Kasumi-1 (cell line): ENCODE measurements at places on chromosomes 16 and 17.

DNA sequence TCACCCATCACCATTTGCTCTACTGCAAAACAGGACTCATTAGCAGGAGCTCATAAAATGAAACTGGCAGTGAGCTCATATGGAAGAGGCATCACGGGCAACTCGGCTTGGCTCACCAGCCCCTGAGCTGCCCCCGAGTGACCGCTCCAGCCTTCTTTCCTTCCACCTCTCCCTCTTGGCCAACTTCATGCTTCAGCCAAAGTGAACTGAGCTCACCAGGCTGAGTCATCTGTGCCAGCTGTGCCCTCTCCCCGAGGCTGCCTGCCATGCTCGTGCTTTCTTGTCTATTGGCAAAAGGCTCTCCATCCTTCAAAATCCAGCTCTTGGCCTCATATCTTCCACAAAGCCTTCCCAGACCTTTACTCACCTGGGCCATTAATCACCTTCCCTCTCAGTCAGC lies 391.4 kb downstream of the WWOX start:
- no peak for DNase-seq

DNA sequence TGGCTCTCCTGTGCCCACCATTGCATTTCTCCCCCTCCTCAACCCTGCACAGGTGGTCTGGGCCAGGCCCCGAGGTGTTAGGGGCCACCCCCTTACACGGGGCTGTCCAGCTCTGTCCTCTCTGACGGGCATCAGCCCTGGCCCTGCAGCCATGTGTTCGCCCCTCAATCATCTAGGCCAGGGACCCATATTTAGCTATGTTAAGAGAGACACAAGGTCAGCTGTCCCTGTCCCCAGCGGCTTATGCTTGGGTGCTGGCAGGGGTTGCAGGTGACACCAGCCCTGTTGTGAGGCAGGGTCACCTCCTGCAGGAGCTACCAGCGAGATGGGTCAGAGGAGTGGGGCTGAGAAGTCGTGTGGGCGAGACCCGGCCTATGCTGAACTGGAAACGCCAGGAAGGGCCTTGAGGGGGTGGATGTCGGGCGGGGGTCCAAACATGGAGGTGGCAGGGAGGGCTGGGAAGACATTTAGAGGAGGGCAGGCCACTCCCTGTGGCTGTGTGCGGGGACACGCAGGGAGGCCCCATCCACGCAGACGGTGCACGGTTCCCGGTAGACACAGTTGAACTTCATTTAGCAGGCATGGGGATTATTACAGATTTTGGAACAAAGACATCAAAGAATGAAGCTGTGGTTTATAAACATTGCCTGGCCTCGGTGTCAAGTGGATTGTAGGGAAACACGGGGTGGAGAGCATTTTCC lies 133.2 kb upstream of the CHMP6 start:
- no peak for DNase-seq

DNA sequence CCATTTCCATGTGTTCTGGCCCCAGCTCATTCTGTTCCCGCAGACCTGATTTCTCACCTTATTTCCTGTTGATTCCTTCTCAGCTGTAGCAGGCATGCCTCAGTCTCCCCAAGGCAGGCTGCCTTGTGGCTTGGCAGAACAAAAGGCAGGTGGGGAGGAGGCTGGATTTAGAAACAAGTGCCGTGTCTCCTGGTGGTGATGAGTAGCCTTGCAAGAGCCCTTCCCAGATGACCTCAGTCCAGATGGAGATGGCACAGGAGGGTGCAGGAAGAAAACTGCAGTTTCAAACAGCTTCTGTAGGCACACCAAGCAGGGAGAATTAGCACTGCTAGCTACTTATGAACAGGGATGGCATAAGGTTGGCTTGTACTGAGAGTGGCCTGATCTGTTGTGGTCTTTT lies 64.6 kb downstream of the ARHGAP44 start:
- no peak for DNase-seq

DNA sequence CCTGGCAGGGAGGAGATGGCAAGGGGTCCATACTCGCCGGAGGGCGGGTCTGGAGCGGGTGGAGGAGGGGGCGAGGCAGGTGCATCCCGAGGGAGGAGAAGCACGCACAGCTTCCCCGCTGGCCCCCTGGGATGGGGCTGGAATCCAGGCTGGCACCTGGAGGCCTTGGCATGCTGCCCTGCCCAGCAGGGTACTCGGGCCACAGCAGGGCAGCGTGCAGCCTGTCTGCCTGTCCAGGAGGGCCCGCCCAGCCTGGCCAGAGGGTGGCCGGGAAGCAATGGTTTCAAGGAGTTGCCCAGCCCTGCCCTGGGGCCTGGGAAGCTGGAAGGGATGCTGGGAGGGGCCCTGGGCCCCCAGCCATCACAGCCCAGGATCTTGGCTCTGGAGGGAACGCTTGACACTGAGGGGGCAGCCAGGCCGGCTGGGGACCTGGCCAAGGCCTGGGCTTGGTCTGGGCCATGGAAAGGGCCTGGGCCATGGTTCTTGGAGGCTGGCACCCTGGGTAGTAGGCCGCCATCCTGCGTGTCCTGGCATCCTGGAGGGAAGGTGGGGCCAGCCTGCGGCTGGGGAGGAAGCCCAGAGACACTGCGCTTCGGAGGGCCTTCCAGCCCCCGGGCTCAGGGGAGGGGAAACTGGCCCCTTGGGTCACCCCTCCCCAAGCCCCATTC lies 1.1 kb downstream of the GLIS2 start:
- no peak for DNase-seq

DNA sequence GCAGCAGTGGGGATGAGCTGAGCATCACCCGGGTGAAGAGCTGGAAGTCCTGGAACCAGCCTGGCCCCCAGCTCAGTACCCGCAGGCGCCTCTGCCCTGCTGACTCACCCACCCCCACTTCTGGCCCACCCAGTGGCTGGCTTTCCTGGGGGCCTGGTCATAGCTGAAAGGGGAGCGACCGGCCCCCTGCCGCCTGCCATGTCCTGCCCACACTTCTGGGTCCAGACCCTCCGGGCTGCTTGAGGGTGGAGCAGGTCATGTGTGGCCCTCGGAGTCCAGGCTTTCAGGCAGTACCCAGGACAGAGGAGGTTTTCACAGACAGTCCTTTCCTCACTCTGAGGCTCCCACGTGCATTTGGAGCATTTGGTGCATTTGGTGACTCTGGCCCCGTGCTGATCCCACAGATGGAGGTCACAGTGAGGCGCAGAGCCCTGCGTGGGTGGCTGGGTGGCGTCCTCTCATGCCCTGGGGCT lies 7.1 kb upstream of the PIEZO1 start:
- DNase-seq, result peak; percentile 51

DNA sequence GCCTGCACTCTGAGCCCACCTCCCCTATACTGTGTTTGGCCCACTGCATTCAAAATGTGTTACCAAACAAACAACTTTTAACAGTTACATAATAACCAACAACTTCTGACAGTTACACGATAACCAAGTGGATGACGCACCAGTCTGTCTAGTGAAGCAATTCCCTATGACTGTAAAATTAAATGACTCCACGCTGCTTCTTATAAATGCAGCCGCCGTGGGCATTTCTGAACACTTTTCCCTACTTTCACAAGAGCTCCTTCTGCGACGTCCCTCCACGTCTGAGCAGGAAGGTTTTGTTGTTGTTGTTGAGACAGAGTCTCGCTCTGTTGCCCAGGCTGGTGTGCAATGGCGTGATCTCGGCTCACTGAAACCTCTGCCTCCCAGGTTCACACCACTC lies 27.6 kb downstream of the ZNF276 start:
- no peak for DNase-seq

GRCh38 chr17:44556166-44556831 lies 985 bp upstream of the FZD2 start:
- DNase-seq, result peak; percentile 69

GRCh38 chr16:5062790-5063765 lies 2.7 kb downstream of the C16orf89 start:
- DNase-seq, result no peak

GRCh38 chr17:60079401-60080243 lies 901 bp upstream of the HEATR6 start:
- DNase-seq, result no peak

DNA sequence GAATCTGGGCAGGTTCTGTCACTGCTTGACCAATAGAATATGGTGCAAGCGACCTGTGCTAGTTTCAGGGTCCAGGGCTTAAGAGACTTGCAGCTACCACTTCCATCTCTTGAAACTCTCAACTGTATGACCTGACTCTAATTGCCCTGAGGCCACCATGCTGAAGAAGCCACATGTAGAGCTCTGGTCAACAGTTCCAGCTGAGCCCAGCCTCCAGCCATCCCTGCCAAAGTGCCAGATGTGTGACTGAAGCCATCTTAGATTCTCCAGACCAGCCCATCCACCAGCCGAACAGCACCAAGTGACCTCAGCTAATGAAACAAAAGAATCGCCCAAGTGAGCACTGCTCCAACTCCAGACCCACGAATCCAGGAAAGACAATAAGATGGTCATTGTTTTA lies 3.4 kb upstream of the MT2A start:
- no peak for DNase-seq

GRCh38 chr17:78889531-78889930 lies 13.5 kb downstream of the CEP295NL start:
- DNase-seq, result no peak

- DNase-seq, result no peak
These were observed 30.0 kb downstream of the DGKE start for GRCh38 chr17:56863974-56864373.

DNA sequence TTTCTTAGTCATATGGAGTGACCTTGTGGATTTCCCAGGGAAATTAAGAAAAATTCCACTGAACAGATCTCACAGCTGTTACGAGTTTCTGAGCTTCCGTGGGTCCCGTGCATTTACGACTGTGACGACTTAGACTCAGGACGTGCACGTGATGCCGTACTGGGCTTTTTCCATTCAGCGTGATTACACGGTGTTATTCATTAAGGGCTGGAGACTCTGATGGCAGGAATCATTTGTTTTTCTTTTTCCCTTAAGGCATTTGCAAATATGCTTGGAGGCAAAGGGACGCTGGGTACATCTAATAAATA lies 57.2 kb downstream of the TBC1D16 start:
- no peak for DNase-seq

DNA sequence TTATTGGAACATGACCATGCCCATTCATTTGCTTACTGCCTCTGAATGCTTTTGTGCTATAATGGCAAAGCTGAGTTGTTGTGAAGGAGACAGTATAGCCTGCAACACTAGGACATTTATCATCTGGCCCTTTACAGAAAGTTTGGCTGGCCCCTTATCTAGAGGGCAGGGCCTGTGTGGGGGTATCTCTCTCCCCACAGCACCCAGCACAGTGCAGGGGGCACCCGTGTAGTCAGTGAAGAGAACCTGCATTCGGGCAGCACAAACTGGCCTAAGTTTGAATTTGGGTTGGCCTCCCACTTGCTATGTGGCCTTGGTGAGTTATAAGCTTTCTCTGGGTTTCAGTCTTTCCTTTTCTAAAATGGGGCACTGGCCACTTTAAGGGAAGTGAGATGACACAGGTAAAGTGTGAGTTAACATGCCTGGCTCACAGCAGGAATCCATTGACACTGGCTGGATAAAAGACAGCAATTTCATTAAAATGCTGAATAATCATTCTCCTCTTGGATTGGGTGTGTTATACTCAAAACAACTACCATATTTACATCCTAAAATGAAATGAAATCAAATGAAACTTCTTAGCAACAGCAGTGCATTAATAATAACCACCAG lies 12.1 kb downstream of the UBE2O start:
- DNase-seq, result no peak

DNA sequence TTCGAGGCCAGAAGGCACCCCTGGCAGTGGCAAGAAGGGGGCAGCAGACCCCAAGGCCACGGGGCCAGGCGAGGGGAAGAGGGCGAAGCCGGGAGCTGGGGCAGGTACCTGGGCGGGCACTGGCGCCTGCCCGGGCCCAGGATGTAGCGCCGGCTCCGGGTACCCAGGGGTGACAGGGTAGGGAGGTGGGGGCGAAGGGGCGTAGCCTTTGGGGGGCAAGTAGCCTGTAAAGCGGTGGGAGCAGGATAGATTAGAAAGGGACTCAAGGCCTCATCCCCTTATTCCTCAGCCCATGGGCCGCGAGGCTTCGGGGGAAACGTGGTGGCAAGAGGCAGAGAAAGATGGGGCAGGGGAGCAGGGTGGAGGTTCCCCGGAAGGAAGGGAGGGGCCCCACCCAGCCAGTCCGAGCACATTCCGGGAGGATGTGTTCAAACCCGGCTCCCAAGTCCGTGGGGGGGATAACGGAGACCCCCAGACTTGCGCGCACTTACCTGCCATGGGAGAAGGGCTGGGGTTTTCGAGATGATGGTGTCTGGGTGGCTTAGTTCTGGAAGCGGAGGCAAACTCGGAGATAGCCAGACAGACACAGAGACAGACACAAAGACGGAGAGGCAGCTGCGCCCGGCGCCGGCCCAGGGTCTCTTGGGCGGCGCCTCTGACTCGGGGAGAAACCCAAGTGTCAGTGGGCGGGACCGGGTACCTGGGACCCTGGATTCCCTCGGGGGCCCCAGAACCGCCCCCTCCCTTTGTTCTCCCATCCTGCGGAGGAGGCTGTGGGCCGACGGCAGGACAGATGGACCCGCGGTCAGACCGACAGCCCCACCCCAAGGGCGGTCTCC lies 493 bp downstream of the PLSCR3 start:
- no peak for DNase-seq

- DNase-seq, result no peak
These were observed 271.7 kb upstream of the TBX2 start for GRCh38 chr17:61127960-61128359.

DNA sequence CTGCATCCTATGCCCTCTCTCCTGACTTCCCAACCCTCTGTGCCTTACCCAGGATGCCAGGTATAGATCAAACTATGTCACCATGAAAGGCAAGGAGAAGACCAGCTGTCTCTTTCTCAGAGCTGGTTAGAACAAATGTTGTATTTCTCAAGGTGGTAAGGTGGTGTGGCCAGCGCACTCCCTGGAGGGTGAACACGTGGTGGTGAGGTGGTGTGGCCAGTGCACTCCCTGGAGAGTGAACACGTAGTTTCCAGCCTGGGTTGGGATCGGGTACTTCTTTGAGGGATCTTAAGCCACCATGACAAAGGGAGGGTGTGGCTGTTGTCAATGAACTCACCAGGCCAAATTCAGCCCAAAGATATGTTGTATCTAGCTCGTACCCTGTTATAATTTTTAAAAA lies 26.8 kb downstream of the KATNIP start:
- DNase-seq, result no peak

DNA sequence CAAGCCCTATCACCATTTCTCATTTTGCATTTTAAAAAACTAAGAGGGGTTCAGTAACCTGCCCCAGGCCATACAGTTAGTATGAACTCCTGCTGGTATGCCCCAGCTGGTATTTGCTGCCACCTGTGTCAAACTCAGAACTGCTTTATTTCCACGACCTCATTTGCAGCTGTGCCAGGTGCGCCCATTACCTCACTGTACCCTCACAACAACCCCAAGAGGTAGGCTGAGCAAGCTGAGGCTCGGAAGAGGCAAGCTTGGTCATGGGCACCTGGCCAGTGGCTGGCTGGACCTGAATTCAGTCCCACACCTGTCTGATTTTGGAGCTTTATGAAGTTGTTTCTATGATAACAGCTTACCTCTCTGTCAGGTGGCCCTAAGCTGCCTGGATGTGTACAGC lies 7.6 kb downstream of the EPN2 start:
- no peak for DNase-seq

- DNase-seq, result peak; percentile 95
These were observed 288.7 kb downstream of the SEC14L1 start for GRCh38 chr17:77429369-77429968.
